ENCODE measurements at places on chromosomes 5 and 9.

GRCh38 chr9:133347515-133347984 lies 381 bp downstream of the MED22 start:
- DNase-seq, result no peak

GRCh38 chr5:83253720-83254119 lies 176.4 kb downstream of the XRCC4 start:
- no peak for DNase-seq

DNA sequence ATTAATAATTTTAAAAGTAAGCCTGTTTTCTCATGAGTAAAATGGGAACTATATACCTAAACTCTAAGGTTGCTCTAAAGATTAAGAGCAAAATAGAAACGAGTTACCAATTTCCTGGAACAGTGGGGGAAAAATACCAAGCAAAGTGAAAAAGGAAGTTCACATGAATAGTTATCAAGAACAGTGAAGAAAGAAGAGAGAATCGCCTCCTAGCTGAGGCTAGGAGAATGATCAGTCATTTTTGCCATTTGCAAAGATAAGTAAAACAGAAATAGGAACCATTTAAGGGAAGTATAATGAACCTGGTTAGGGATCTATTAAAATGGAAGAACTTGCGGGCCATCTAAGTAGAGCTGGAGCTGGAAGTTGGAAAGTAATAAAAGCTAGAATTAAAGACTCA lies 50.7 kb downstream of the P4HA2 start:
- no peak for DNase-seq

DNA sequence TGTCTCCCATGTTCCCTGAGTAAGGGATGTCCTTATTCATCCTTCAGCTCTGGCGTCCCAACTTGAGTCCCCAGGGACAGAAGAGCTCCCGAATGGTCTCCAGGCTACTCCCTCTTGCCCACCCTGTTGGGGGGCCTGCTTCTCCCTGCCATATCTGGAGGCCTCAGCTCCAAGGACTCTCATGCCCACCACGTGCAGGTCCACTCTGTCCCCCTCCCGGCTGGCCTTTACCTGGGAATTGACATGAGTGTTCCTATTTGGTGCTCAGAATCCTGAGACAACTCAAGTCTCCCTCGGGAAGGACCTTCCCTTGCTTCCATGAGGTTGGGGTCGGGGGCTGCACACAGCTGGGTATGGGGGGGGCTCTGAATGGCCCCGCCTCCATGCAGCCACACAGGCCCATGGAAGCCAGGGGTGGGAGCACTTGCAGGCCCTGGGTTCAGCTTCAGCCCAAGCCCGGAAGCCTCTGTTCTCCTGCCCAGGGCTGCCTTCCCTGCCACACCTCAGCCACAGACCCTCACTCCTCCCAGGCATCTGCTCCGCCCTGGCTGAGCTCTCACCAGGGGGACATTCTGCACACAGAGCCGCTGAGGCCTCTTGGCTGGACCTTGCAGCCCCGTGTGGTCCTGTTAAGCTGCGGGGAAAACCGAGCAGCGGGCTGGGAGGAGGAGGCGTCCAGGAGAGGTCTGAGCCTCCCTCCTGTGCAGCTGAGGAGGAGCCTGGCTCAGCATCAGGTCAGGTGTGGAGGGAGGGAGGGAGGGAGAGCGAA lies 121.9 kb downstream of the PHF2 start:
- no peak for DNase-seq

DNA sequence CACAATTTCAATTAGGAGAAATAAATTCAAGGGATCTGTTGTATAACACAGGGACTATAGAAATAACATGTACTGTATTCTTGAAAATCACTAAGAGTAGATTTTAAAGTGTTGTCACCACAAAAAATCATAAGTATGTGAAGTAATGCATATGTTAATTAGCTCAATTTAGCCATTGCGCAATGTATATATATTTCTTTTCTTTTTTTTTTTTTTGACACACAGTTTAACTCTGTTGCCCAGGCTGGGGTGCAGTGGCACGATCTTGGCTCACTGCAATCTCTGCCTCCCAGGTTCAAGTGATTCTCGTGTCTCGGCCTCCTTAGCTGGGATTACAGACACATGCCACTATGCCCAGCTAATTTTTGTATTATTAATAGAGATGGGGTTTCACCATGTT lies 70.2 kb downstream of the XRCC4 start:
- no peak for DNase-seq

GRCh38 chr9:34409154-34409553 lies 32.5 kb upstream of the MYORG start:
- no peak for DNase-seq

GRCh38 chr9:4298255-4299004 lies 1.4 kb downstream of the GLIS3 start:
- no peak for DNase-seq

DNA sequence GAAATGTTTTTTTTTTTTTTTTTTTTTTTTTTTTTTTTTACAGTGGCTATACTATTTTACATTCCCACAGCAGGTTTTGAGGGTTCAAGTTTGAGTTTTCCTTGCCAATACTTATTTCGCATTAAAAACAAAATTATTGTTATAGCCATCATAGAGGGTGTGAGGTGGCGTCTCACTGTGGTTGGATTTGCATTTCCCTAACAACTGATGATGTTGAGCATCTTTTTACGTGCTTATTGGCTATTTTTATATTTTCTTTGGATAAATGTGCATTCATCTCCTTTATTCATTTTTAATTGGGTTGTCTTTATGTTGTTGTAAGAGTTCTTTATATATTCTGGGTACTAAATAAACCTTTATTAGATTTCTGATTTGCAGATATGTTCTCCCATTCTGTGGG lies 18.9 kb upstream of the UBLCP1 start:
- DNase-seq, result no peak

DNA sequence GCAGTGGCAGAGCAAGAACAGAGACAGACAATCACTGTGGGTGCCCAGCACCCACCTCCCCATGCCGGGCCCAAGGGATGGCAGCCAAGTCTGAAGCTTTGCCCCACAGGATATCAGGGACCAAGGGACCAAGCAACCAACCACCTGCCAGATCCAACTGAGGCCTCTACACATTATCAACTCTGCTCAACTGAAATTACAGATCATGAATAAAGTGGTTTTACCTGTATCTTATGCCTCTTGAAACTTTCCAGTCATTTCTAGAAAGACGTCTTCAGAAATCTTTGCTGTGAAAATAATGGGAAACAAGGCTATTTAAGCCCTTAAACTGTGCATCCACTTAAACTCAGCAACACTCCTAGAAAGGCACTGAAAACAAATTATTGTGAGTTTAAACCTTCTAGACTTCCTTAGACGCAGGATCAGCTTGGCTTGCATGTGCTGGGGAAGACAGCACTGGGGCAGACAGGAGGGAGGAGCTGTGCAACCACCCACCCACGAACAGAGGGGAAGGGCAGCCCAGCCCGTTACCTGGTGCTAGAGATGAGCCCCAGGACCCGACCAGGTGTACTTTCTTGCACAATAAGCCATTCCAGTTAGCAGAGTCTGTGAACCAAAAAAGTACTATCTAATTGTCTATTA lies 80.0 kb downstream of the SEMA4D start:
- DNase-seq, result no peak

GRCh38 chr5:94747371-94747770 lies 128.9 kb downstream of the SLF1 start:
- DNase-seq, result no peak

DNA sequence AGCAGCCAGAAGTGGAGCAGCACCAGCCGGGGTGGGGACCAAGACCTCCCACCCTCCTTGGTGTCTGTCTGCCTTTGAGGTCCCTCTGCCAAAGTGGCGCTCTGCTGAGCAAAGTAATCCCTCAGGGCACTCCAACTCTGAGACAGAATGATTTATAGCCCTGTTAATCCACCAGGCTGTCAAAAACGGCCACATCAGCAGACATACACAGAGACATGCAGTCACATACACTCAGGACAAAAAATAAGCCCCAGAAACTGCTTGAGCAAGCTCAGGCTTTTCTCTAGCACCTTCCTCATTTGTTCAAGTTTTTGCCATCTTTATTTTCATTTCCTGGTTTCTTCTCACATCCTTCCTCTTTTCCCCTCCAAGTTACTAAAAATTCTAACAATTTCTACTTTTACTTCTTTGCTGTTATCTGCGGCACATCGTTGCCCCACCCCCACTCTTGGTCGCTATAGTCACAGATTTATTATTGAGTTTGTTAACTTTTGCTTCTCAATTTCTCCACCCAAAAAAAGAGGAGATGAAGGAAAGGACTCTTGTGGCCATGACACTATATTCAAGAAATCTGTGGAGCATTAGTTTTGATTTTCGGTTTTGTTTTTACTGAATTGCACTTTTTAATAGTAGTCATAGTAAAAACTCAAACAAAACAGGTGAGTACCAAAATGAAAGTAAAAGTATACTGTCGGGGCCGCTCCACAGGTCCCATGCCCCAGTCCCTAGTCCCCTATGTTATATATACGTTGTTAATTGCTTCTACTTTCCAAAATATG lies 17.4 kb upstream of the ADRB2 start:
- no peak for DNase-seq

DNA sequence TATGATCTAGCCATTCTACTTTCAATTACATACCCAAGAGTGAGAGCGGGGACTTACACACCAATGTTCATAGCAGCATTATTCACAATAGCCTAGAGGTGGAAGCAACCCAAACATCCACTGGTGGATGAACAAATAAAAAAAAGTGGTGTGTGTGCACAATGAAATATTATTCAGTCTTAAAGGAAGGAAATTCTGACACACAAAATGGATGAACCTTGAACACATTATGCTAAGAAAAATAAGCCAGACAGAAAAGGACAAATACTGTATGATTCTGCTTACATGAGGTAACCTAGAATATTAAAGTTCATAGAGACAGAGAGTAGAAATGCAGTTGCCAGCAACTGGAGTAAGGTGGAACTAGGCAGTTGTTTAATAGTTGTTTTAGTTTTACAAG lies 22.1 kb downstream of the ETF1 start:
- no peak for DNase-seq

- DNase-seq, result no peak
Measured at GRCh38 chr5:101608322-101608721, 687.8 kb downstream of the SLCO4C1 start.

- no peak for DNase-seq
Measured at GRCh38 chr5:68000805-68001204, 214.8 kb upstream of the PIK3R1 start.

GRCh38 chr5:157252711-157253465 lies 13.0 kb upstream of the CYFIP2 start:
- peak; percentile 32 for DNase-seq

DNA sequence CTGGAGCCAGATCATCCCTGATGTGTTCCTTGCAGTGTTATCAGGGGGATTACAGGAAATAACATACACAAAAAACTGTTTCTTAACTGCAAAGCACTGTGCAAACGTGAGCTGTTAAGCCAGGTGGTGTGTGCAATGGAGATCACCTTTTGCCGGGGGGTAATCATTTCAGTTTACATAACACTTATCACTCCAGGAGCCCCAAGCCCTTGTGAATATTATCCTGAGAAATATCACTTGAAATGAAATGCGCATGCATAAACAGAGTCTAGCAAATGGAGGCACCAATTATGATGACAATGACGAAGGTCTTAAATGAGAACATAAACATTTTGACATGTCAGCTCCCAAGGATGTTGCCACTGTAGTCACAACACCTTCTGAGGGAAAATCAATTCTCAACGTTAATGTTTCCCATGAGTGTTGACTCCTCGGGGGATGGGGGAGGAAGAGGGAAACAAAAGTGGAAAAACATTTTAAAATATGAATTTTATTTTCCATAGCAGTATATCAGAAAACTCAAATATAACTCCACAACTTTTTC lies 54.5 kb upstream of the RAD23B start:
- DNase-seq, result no peak

GRCh38 chr5:139340051-139340450 lies 1.6 kb upstream of the PAIP2 start:
- DNase-seq, result no peak

DNA sequence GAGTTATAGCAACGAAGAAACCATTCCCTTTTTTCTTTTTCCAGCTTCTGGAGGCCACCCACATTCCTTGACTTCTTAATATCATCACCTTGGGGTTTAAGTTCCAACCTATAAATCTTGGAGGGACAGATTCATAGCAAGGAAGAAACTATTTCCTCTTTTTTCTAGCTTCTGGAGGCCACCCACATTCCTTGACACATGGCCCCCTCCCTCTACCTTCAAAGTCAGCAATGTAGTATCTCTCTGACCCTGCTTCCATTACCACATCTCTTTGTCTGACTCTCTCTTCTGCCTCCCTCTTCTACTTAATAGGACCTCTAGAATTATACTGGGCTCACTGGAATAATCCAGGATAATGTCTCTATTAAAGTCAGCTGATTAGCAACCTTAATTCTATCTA lies 34.7 kb upstream of the SHISAL2B start:
- DNase-seq, result no peak

DNA sequence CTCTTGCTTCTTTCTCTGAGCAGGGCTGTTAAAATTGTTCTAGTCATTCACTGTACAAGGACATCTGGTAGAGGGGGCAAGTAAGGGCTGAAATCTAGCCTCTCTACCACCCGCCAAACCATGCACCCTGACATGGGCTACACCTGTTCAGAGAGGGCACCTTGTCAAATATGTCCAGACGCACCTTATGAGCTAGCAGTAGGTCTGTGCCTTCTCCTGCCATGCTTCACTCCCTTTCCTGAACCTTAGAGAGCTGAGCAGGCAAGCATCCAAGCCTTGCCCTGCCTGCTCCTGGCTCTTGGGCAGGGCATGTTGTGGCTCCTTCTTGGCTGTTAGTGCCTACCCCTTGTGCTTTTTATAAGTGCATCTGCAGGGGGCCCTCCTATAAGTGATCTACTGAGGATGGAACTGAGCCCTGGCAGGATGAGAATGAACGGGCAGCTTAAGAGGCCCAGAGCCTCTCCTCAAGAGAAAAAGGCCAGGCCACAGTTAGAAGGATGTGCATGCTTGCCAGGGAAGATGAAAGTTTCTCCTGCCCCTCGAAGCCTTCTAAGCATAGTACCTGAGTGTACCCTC lies 3.8 kb upstream of the NEUROG1 start:
- no peak for DNase-seq

- no peak for DNase-seq
Measured at GRCh38 chr5:96788112-96788749, 19.5 kb downstream of the ERAP1 start.

DNA sequence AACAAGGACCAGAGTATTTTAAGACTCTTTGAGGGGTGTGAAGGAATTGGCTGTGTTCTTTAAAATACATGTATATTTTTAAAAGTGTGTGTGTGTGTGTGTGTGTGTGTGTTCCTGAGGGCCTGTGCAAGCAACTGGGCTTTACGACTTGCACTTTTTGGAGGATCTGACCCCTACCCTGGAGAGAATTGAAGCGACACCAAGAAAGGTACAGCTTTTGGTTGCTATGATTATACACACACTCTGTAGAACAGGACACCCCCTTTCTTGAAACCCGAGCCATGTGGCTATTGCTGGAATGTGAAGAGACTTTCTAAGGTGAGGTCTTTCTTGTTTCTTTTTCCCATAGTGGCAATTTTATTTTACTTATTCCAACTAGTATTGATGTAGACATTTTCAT lies 988 bp downstream of the SHISAL2B start:
- no peak for DNase-seq

All from stimulated activated CD8-positive, alpha-beta memory T cell treated with anti-CD3 and anti-CD28 coated beads, Interleukin-7, amount 100 ng/mL, for 1 hour (primary cell).